Epithelial cell of proximal tubule (primary cell): ENCODE measurements at places on chromosomes 5 and 9. TPM values are rescaled to one million over a fixed set of nuclear protein-coding genes. Genes with fewer than 3 reads are reported as not detected.

TLX3 gene
- total RNA-seq: 0.87 TPM in 1 of 2 replicates, not detected in the other

BASP1 gene
- total RNA-seq: 106 and 135 TPM in 2 replicates

VAV2 gene
- total RNA-seq: 18.5 and 18.7 TPM in 2 replicates

TXNDC15 gene
- 37.4 and 48.1 TPM in 2 replicates for total RNA-seq

SPATA31D4 gene
- total RNA-seq: not detected in 2 replicates

CCL27 gene
- not detected in 2 replicates for total RNA-seq

ARID3C gene
- not detected in 2 replicates for total RNA-seq

N4BP3 gene
- total RNA-seq: 3.1 and 4.3 TPM in 2 replicates

CDC20B gene
- total RNA-seq: not detected in 2 replicates

PCDHB9 gene
- not detected in 2 replicates for total RNA-seq

SPINK4 gene
- total RNA-seq: not detected in 2 replicates

PCDHA11 gene
- not detected in 2 replicates for total RNA-seq

WASHC1 gene
- 2.9 and 4.7 TPM in 2 replicates for total RNA-seq

TIFAB gene
- not detected in 2 replicates for total RNA-seq

ENHO gene
- 0.22 and 0.75 TPM in 2 replicates for total RNA-seq

SRD5A1 gene
- 21.4 and 24.9 TPM in 2 replicates for total RNA-seq

PCA3 gene
- total RNA-seq: not detected in 2 replicates

SOX30 gene
- 0.23 TPM in 1 of 2 replicates, not detected in the other for total RNA-seq

FCN2 gene
- not detected in 2 replicates for total RNA-seq

ERCC6L2 gene
- total RNA-seq: 37.8 and 60.0 TPM in 2 replicates

ANKRD18B gene
- 3.1 and 3.4 TPM in 2 replicates for total RNA-seq

PCDHB16 gene
- under 0.01 and 0.07 TPM in 2 replicates for total RNA-seq

ACSL6 gene
- total RNA-seq: 0.35 TPM in 1 of 2 replicates, not detected in the other

EQTN gene
- not detected in 2 replicates for total RNA-seq
